Suprapubic skin (tissue), 4 donors: ENCODE measurements at places on chromosomes 13 and 19. TPM values are rescaled to one million over a fixed set of nuclear protein-coding genes. Genes with fewer than 3 reads are reported as not detected.

Gene ANGPTL8
- total RNA-seq = not detected

GRCh38 chr13:99383511-99383921 lies 76.3 kb upstream of the GPR183 start:
- no peak for DNase-seq

Gene SUGT1
- 31.9 TPM for total RNA-seq

- no peak for DNase-seq
Observed at GRCh38 chr13:39960191-39960590, 304.7 kb downstream of the COG6 start.

Gene TPTE2
- not detected for total RNA-seq

Gene GAPDHS
- 5.1 TPM for total RNA-seq

- peak; percentile 67 for DNase-seq
Observed at GRCh38 chr19:6250909-6251308, 28.9 kb downstream of the MLLT1 start.

DNA sequence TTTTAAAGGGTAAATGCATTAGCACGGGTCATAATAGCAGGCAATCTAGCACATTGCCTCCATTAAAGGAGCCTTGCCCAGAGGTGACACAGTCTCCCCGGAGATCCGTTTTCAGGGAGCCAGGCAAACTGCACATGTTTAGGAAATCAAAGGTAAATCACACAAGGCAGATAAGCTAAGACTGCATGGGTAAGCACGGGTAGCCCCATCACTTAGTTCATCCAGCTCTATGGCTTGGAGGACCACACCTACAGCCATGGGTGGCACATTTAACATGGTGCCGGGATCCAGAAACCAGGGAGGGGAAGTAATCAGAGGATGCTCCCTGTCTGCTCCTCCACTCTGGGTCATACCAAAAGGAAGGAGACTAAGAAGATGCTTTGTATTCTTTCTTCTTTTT lies 16.8 kb downstream of the LGALS16 start:
- DNase-seq = no peak

GRCh38 chr13:28955264-28955966 lies 135.3 kb downstream of the MTUS2 start:
- no peak for DNase-seq
